ENCODE measurements at places on chromosomes 7 and 10. TPM values are rescaled to one million over a fixed set of nuclear protein-coding genes. Genes with fewer than 3 reads are reported as not detected.

The EGR2 gene
- not detected for total RNA-seq

The SH2D4B gene
- not detected for total RNA-seq

The MSMB gene
- total RNA-seq = not detected

DNA sequence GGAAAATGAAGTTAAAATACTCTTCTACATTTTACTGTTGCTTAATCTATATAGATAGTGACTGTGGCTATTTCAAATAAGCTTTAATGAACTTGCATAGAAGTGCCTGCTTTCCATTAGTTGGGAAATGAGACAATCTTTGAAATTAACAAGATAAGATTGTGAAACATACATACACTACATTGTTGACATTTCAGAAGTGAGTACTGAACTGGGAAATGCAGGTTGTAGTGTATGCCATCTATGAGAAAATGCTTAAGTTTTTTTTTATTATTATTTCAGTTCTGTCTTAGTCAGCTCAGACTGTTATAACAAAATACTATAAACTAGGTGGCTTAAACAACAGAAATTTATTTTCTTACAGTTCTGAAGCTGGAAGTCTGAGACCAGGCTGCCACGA lies 49.6 kb upstream of the CSTF2T start:
- no peak for DNase-seq

DNA sequence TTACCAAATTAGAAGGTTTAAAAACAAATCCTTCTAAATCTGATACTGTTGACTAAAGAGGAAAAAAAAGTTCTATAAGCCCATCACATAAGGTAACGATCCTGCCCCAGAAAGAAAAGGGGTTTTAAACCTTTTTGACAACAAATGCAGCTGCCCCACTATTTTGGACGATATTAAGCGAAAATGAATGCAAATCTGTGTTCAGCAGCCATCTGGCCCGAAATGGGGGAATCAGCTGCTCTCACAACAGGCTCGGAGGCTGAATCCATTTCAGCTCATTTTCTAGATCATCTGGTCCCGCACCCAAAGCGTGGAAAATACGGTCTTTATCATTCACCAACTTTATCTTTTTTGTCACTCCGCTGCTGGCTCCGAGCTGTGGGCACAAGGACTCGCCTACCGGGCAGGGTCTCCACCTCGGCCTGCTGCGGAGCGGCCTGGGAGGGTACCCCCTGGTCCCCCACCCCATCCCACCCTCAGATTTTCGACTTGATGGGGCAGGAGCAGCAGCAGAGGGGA lies 2.4 kb upstream of the EBF3 start:
- no peak for DNase-seq

Data from right lobe of liver (tissue), 6 donors.